ENCODE measurements at places on chromosomes 1 and 21.

DNA sequence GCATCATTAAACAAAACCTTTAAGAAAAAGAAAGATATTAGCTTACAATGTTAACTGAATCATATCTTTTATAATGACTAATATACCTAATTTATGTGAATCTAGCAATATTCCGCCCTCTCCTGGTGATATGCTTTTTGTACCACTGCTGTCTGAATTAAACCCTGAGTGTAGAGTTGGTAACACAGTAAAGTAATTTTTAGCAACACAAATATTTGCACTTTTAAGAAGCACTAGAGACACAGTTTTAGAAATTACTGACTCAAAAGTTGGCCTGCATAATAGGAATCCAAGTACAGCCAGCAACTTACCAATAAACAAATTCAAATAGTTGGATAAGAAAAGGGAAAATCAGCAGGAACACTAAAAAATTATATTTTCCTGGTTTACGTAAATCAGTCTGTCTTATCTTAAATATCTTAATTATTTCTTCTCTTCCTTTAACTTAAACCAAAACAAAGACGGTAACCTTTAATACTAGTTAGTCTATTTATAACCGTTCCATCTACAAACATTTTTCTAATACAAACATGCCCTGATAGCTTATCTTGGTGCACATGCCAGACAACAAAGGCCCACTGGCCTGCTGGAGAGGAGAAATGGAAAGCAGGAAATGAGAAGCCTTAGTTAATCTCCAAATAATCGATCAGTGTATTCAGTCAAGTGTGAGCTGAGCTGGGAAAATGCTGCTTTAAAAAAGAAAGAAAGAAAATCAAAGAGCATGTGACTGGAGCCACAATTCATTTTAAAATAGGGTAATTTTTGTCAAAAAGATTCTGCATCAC is 246.0 kb downstream of the RERE start:
- DNase-seq = no peak

- DNase-seq = no peak
Measured at GRCh38 chr1:17351598-17352324, 20.2 kb upstream of the PADI6 start.

- DNase-seq = no peak
Measured at GRCh38 chr1:248421384-248421783, 18.5 kb downstream of the OR2T1 start.

- no peak for DNase-seq
Measured at GRCh38 chr1:208192995-208193394, 51.2 kb downstream of the PLXNA2 start.

All from iPS DF 6.9 (cell line).